ENCODE measurements at places on chromosomes 7 and 10.

GRCh38 chr7:142436601-142437000 is 178.7 kb upstream of the PRSS58 start:
- DNase-seq = no peak

DNA sequence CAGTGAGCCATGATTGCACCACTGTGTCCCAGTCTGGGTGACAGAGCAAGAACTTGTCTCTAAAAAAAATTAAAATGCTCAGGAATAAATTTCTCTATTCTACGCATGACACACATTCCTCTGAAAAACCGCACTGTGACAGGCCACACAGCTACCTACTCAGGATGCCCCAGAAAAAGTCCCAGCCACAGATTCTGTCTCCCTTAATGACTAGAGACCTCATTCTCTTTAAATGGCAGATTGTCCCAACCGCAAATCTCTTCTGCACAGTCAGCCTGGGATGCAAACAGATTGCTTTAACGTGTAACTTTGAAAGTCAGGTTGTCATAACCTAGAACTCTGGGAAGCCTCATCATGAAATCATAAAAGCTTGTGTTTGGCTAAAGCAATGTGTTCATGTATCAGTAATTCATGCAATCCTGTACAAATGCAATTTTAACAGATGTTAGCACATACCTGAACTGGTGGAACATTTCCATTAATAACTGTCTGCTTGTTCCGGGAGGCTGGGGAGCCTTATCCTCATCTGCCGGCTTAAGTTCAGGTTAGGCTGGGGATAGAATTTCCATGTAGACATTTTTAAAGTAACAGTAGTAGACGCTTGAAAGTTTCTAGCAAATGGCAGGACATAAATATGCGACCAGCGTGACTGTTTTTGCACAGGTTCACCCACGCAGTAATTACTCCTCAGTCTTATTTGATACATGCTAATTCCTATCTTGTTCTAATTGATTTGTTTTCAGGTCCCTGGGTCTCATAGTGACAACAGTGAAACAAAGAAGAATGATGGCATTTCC is 26.2 kb upstream of the MSRB2 start:
- no peak for DNase-seq

DNA sequence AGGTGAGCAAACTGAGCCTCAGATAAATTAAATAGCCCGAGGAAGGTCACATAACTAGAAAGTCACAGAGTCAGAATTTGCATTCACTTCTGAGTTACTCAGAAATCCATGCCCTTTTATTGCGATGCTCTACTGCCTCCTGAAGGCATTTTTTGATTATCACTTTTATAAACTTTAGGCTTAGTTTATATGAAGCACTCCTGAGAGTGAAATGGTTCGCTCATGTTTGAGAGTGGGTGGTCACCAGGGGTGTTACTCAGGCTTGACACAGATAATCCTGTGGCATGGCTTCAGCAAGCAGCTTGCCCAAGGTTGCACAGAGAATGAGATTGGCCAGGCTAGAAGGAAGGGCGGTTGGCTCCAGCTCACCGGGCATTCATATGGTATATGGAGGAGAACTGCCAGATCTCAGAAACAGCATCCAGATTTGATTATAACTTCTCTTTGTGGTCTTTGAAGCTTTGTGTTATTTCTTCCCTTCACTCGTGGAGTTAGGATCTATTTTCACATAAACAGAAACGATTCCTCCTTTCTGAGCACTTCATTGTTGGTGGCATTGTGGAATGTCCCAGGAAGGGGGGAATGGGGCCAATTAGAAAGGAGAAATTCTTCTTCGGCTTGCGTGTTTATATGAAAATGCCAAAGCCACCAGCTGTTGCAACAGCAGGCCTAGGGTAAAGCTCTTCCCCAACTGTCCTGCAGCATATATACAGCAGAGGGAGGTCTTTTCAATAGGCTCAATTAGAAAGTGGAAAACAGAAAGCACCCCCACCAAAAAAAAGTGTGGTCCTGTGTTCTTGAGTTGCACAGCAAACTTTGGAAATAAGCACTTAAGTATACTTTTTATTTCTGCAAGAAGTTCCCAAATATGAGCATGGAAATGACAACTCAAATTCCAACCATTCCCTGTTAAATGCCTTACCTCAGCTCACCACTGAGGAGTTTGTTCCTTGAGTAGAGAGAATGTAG is 628.8 kb downstream of the SUGCT start:
- peak; percentile 64 for DNase-seq

DNA sequence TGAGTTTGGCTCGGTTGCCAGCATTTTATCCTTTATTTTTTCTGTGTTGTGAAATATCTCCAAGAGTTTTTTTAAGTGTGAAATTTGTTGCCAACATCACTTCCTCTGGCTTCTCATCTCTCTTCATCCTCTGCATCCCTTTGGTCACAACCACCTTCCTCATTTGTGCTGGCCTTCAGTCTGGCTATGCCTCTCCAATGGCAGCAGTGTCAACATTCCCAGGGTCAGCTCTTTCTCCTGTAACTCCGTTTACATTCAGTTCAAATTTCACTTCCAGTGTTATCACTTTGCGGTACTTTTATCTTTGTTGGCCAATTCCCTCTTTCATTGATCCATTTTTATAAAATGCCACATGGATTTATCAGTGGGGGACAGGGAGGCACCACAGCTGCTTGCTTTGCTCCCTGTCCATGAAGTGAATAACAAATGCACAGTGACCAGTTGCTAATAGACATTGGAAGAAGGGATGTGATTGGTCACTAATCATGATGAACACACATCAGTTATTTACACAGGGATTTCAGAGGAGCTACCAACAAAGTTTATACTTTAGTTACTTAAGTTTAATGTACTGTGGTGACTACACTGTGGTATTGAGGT is 311.4 kb upstream of the LRGUK start:
- no peak for DNase-seq

DNA sequence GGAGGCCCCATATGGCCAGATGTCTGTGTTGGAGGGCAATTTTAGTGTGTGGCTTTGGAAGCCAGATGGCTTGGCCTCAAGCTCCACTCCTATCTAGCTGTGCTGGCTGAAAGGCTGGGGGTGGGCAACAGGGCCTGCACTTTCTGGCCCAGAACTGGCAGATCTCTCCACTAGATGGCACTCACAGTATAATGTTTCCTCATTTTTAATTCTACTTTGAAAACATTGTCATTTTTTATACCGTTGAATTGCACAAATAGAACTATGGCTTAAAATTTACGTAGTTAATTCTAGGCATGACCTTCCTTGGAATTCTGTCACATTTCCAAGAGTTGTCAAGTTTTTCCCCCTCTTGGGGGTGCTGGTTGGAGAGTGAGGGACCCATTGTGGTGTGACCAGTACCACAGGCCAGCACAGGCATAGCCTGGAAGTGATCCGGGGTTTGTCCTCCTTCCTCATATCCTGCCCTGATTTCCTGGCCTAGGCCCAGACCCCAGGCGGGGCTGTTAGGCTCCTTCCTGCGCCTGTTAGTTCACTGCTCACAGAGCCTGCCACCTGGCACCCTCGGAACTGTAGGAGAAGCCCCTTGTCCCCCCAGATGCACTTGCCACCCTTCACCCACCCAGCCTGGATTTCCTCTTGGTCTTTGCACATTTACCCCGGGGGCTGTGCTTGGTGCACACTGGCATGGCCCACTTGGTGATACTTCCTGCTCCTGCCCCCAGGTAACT is 52.8 kb downstream of the ARHGAP22 start:
- no peak for DNase-seq

- no peak for DNase-seq
Observed at GRCh38 chr7:151590071-151590849, 70.6 kb upstream of the RHEB start.

GRCh38 chr7:157805713-157806112 is 468.9 kb downstream of the DNAJB6 start:
- no peak for DNase-seq

- DNase-seq = no peak
Observed at GRCh38 chr10:103490986-103491314, 2.6 kb upstream of the NEURL1 start.

DNA sequence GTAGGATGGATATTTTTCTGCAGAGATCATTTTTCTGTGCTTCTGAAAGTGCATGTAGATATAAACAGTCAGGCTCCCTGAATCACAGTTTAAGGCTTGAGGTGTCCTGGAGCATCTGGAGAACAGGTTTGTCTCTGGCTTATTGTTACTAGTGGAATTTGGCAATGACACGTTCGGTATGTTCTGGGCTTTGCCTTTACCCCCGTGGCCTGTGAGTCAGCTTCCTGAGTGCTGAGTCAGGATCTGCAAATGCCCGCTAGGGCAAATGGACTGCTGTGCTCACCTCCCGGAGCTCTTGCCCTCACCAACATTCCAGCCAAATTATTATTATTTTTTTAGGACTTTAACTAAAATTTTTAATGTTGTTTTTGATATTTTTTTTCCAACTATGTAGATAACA is 192.5 kb upstream of the PRSS1 start:
- peak; percentile 97 for DNase-seq

DNA sequence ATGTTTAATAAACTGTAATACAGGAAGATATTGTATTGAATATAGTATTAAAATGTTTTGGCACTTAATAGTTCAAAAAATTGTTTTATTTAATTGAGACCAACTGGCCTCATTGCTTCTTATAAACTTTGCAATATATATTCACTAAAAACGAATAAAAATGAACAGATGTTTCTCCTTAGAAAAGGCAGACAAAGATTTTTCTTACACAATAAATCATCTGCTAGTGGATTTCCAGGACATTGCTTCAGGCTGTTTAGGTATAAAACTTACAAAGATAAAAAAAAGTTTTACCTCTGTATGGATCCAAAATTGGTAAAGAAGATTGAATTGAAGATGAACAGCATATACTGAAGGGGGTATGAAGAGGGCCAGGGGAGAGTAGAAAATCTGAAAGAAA is 143.6 kb downstream of the AGMO start:
- no peak for DNase-seq

DNA sequence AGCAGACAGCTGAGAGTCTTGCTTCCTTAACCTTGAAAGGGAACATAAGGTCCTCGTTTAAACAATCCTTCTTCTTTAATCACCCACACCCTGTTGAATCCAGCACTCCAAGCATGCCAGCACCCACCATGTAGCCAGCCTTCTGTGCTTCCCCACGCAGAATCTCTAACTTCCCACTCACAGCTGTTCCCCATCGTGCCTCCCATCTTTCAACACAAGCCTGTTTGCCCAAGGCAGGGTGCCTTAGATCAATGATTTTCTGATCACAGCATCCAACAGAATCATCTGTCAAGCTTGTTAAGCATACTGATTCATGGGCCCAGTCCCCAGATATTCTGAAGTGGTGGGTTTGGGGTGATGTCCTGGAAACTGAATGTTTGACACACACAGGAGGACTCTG is 530.8 kb downstream of the SH2D4B start:
- DNase-seq = no peak

GRCh38 chr10:4355350-4355749 is 470.7 kb upstream of the AKR1E2 start:
- DNase-seq = no peak

- no peak for DNase-seq
Observed at GRCh38 chr7:135169964-135170273, 588 bp downstream of the CYREN start.

DNA sequence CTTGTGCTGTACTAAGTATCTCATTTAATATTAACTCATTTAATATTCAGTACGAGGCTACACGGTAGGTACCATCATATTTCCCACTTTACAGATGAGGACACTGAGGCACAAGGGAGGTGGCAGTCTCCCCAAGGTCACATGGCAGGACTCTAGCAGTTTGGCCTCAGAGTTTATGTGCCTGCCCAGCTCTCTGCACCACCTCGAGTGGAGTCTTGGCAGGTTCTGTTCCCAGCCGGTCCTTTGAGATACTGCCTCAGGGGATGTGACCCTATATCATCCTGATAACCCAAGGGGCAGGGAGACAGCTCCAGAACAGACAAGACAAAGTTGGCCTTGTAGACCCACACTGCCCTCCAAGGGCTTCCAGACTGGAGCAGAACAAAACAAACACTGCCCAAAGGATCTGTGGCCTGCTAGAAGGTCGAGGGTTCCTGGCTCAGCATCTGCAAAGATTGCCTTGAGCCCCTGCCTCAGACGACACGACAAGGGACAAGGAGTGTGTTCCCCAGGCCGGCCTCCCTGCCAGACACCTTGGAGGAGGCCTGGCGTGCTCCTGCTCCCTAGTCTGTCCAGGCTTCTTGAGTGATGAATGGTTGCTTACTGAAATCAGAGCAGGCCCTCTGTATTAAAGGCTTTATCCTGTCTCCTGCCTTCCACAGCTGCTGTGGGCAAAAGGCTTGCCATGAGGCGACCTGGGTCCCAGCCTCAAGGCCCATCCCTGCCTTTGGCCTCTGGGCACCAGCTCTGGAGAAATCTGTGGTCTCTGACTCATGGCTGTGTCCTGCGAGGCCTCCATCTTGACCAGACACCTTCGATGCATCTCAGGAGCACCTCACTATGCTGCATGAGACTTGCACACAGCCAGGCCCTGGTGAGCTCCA is 3.9 kb upstream of the PWWP2B start:
- DNase-seq = no peak

- no peak for DNase-seq
Observed at GRCh38 chr10:72276421-72277339, 3.0 kb downstream of the DDIT4 start.

- DNase-seq = peak; percentile 35
Observed at GRCh38 chr10:60992636-60993035, 48.7 kb upstream of the RHOBTB1 start.

GRCh38 chr7:75617634-75618234 is 121.0 kb downstream of the HIP1 start:
- DNase-seq = no peak

DNA sequence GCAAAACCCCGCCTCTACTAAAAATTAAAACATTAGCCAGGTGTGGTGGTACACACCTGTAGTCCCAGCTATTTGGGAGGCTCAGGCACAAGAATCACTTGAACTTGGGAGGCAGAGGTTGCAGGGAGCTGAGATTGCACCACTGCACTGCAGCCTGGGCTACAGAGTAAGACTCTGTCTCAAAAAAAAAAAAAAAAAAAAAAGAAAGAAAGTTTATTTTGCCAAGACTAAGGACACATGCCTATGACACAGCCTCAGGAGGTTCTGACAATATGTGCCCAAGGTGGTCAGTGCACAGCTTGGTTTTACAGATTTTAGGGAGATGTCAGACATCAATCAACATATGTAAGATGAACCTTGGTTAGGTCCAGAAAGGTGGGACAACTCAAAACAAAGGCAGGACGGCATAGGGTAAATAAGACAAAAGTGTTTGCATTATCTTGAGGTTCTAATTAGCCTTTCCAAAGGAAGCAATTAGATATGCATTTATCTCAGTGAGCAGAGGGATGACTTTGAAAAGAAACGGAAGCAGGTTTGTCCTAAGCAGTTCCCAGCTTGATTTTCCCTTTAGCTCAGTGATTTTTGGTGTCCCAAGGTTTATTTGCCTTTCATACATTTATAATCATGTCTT is 20.7 kb upstream of the OTUD1 start:
- no peak for DNase-seq

- DNase-seq = no peak
Observed at GRCh38 chr10:98289802-98290209, 21.8 kb upstream of the LOXL4 start.

DNA sequence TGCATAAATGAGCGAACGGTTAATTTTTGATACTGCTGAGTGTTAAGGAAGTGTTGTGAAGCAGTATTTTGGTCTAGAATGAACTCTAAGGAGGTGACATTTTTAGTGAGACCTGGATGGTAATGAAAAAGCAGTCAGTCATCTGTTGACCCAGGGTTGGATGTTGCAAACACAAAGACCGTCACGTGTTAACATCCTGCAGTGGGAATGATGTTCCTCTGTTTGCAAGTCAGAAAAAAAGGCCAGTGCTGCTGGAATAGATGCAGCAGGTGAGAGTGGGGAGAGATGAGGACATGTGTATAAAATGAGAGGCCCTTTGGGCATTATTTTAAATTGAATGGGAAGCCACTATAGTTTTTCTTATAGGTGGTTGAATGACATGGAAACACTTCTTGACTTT is 39.3 kb downstream of the INSYN2A start:
- DNase-seq = no peak
